ENCODE measurements at places on chromosomes 3 and 15. TPM values are rescaled to one million over a fixed set of nuclear protein-coding genes. Genes with fewer than 3 reads are reported as not detected.

The SERINC4 gene
- total RNA-seq, result not detected

DNA sequence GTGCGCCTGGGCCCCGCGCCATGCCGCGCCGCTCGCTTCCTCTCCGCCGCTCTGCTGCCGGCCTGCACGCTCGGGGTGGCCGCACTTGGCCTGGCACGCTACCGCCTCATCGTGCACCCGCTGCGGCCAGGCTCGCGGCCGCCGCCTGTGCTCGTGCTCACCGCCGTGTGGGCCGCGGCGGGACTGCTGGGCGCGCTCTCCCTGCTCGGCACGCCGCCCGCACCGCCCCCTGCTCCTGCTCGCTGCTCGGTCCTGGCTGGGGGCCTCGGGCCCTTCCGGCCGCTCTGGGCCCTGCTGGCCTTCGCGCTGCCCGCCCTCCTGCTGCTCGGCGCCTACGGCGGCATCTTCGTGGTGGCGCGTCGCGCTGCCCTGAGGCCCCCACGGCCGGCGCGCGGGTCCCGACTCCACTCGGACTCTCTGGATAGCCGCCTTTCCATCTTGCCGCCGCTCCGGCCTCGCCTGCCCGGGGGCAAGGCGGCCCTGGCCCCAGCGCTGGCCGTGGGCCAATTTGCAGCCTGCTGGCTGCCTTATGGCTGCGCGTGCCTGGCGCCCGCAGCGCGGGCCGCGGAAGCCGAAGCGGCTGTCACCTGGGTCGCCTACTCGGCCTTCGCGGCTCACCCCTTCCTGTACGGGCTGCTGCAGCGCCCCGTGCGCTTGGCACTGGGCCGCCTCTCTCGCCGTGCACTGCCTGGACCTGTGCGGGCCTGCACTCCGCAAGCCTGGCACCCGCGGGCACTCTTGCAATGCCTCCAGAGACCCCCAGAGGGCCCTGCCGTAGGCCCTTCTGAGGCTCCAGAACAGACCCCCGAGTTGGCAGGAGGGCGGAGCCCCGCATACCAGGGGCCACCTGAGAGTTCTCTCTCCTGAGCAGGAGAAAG, 951 bp downstream of the GPR62 start:
- DNase-seq, result peak; percentile 84

GRCh38 chr3:171867981-171868380, 24.8 kb downstream of the TMEM212 start:
- peak; percentile 35 for DNase-seq

GRCh38 chr3:116614795-116615362, 94.7 kb upstream of the TUSC7 start:
- DNase-seq, result peak; percentile 29

- no peak for DNase-seq
These were observed 56.2 kb downstream of the RASA2 start for GRCh38 chr3:141542989-141543388.

The GCSAM gene
- total RNA-seq, result not detected

DNA sequence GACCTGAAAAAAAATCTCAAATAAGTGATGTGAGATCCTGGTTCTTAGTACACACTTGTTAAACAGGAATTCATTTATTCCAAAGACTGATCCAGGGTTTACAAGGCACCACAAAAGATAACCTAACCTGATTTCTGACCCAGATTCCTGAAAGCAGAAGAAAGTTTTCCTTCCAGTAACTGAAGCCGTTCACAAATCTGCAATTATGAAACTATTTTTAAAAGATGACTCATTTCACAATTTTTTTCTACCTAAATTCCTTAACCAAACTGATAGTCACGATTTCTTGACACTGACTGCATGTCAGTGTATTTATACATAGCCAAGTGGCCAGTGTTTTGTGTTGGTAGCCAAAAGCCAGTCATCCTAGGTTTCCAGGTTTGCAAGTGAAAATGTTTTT, 17.1 kb downstream of the SLC9A9 start:
- no peak for DNase-seq

DNA sequence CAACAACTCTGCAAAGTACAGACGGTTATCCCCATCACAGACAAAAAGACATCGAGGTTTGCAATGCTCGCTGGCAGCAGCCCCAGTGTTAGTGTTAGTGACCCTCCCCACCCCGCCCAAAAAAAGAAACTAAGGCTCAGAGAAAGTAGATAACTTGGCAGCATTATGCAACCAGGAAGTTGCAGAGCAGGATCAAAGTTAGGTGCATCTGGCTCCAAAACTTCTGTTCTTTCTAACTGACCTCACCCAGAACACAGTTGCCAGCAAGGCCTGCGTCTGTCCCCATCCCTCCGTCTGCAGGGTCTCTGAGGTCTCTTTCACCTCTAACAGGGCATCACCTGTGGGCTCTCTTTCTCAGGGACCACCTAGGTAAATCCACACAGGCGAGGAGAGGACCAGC, 51.5 kb downstream of the BDH1 start:
- no peak for DNase-seq

GRCh38 chr15:28075573-28075972, 23.5 kb downstream of the OCA2 start:
- DNase-seq, result no peak

DNA sequence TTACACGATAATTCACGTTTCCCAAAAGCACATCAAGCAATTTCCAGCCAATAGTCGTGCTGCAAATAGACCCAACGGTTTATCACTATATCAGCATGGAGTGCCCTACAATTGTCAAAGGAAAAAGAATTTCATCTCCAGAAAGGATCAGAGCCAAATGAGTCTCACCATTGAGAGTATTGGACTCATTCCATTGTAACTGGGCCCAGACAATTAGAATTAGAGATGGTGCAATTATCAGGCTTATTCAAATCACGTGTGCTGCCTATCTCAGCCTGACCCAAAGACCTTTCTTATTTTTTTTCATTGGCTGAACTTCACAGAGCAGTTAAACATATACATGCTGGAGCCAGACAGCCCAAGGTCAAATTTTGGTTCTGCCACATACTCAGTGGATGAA, 87.0 kb upstream of the LRTM1 start:
- no peak for DNase-seq

The GOLGA6L22 gene
- not detected for total RNA-seq

DNA sequence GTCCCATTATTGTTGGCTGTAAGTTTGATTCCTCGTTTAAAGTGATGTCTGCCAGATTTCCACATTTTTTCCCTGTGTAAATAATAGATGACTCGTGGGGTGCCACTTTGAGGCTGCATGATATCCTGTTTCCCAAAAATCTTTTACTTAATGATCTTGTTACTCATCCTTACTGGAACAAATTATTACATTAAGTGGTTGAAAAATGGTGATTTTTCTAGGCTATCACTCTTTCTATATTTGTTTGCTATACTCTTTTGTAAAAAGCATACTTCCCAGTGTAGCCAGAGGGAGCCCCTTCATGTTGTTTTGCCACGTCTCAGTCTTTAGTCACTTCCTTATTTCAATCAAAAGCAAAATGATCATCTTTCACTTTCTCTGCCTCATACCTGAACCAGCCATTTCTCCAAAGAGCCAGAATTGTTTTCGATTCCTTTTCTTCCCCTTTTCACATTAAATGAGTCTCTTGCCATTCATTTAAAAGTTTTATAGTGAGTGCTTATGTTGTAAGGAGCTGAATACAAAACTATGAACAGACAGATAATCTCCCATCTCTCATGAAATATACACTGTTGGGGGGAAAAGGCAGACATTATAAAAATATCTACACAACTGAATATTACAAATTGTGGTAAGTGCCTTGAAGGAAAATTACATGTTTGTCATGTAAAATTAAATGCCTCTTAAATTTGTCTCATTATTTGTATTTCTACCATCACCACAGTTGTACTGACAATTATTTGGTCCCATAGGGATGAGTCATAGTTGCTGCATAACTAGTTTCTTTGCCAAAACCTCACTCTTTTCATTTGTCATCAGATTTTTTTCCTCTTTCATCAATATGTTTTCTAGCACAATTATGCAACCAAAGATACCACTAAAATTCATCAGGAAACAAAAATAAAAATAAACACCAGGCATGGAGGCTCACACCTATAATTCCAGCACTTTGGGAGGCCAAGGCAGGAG, 41.5 kb downstream of the ADGRG7 start:
- no peak for DNase-seq

DNA sequence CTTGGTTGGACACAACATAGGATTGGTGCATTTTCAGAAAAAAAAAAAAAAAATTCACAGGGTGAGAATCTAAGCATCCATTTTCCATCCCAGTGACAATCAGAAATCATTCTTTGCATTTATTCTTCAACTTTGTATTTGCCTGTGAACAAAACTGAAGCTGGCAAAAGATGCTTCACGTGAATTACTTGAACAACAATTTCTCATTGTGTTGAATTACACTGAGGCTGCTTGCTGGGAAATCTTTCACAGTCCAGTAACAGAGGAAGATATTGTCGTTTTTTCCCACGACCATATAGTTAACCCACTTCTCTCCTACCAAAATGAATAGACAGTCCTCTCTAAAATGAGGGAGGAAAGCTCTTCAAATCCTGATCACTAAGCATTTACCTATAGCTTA, 4.3 kb upstream of the SLCO3A1 start:
- no peak for DNase-seq

The EPB42 gene
- not detected for total RNA-seq

Measured in neural progenitor cell (in vitro differentiated cells).